Heart left ventricle (tissue), 16 donors: ENCODE measurements at places on chromosomes 7 and 10. TPM values are rescaled to one million over a fixed set of nuclear protein-coding genes. Genes with fewer than 3 reads are reported as not detected.

DNA sequence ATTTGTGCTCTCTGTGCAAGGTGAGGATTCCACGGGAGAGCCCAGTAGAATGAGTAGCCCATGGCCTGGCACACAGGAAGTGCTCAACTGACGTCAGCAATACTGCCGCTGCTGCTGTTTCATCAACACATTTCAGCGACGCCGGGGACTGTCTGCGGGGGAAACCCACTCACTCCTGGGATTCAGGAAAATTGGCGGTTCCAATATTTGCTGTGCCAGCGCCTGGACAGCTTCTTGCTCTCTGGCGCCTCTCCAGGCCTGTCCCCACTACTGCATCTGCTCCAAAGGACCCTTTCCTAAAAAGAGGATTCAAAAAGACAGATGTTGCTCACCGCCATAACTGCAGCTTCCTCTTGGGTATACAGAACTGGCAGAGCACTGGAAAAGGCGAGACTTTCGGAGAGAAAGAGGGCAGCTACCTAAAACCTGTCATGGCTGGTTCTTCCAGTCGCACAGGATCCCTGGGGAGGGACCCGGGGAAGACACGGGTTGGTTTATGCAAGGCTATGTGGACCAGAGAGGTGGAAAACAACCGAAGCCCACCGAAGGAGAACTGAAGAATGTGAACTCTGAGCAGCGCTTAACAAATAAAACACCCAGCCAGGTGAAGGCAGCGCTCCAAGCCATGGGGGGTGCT lies 39.7 kb upstream of the ENO4 start:
- no peaks in the 10 kb centered on the region for H3K4me1 ChIP-seq
- H3K27me3 ChIP-seq, result no peaks in the 10 kb centered on the region
- H3K36me3 ChIP-seq, result no peaks in the 10 kb centered on the region
- no peak for DNase-seq
- no peak overlapping the region for H3K27ac ChIP-seq

- no peak overlapping the region for H3K4me3 ChIP-seq
- no peak for DNase-seq
- no peaks in the 10 kb centered on the region for H3K27me3 ChIP-seq
- no peak overlapping the region for H3K27ac ChIP-seq
- no peaks in the 10 kb centered on the region for H3K36me3 ChIP-seq
Observed at GRCh38 chr10:5659702-5660528, 6.5 kb downstream of the ASB13 start.

DNA sequence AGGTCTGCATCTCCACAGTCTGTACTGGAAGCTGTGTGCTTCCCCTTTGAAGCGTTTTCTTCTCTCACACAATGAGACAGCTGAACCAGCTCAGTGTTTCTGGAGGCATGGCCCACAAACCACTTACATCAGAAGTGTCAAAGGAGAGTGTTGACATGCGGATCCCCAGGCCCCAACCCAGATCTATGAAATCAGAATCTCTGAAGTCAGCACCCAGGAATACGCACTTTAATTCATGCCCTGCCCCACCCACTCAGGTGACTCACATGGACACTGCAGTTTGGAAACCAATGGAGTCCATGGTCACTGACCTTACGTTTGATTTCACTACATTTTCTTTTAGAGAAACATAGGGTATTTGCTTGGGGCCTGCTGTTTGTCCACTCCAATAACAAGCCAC lies 19.0 kb downstream of the TLL2 start:
- H3K4me1 ChIP-seq, result no peaks in the 10 kb centered on the region
- no peak overlapping the region for H3K27ac ChIP-seq
- no peak for DNase-seq
- no peaks in the 10 kb centered on the region for H3K36me3 ChIP-seq

DNA sequence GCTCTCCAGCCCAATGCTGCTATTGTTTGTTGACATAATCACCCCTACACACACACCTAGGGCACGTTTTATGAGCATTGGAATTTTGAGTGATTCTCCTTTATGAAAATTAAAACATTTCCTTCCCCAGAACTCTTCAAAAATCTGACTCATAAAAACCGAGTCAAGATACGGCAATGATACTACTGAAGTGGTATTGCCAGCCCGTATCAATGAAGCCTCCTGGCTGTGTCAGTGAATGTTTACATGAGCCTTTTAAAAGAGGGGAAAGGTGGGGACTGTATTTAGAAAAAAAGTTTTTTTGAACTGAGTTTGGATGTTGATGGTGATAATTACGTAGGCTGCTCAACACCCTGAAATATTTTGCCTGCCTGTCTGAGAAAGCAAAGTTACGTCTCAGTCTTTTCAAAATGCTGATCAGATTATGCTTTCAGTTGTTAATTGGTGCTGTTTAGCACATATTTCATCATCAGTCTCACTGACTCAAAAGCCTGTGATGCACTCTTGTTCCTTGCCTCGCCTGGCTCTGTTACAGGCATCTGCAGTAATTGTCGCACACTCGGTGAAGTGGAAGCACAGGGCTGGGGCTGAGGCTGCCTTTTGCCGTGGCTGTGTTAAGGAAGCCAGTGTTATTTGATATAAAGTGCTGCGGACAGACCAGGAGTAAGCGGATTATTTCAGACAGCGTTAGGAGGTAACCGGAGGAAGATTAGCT lies 157.4 kb upstream of the TCF7L2 start:
- H3K36me3 ChIP-seq, result no peaks in the 10 kb centered on the region
- H3K27me3 ChIP-seq, result no peaks in the 10 kb centered on the region
- peaks cover 6% of the 10 kb centered on the region for H3K4me1 ChIP-seq
- H3K27ac ChIP-seq, result no peak overlapping the region
- H3K4me3 ChIP-seq, result peak overlapping the region; percentile 17

GRCh38 chr10:99396471-99396870 lies 34.0 kb downstream of the GOT1 start:
- no peak for DNase-seq
- H3K4me3 ChIP-seq, result no peak overlapping the region
- H3K4me1 ChIP-seq, result peaks cover 45% of the 10 kb centered on the region
- H3K27me3 ChIP-seq, result no peaks in the 10 kb centered on the region
- H3K36me3 ChIP-seq, result peaks cover 47% of the 10 kb centered on the region

DNA sequence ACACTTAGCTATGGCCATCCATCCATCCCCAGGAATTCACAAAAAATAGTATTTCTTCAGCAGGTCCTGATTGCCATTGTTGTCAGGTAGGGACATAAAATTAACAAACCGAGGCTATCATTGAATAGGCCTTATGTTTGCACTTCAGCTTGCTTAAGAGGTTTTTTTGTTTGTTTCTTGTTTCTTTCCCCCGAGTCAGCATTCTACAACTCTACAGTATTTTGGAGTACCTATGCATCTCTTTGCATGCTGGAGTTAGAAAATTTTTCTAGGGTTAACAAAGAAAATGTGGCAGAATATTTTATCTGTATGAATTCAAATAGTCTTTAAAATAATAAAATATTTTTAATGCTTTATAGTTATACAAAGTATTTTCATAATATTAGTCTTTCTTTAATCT lies 26.3 kb downstream of the CHRM2 start:
- H3K4me1 ChIP-seq, result no peaks in the 10 kb centered on the region
- no peak for DNase-seq
- no peak overlapping the region for H3K27ac ChIP-seq
- H3K36me3 ChIP-seq, result peaks cover 10% of the 10 kb centered on the region
- H3K27me3 ChIP-seq, result no peaks in the 10 kb centered on the region

DNA sequence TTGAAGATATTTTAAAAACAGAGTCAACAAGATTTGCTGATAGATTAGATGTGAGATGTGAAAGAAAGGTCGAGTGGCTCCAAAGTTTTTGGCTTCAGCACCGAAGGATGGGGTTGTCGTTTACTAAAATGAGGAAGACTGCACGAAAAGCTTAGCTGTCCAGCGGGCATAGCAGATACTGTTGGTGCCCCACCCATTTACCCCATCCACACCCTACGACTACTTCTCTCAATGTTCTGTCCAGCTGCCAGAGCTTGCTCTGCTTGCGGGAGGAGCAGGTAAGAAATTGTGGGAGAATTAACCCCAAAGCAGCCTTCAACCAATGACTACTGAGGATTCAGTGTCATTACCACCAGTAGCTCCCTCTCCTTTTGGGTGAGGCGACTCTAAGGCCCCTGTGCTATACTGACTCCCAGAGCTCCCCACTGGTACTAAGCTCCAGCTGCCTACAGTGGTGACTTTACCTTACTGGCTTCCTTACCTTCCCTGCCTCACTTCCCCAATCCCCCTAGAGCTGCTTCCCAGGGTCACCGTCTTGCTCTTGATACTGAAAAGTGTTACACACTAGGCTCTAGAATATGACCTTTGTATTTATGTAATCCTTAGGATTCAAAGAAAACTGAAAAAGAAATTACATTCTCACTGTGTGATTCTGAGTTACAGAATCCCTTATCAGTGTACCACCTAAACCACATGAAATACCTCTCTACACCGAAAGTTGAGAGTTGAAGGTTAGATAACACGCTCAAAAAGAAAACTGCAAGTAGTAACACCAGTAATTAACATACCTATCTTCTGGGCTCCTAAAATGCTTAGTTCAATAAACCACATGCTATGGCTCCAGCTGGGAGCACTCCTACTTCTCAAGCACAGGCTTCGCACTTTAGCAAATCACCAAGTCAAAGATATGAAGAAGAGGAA lies 22.3 kb downstream of the CACUL1 start:
- H3K4me3 ChIP-seq, result no peak overlapping the region
- H3K4me1 ChIP-seq, result peaks cover 68% of the 10 kb centered on the region
- no peaks in the 10 kb centered on the region for H3K36me3 ChIP-seq
- no peak overlapping the region for H3K27ac ChIP-seq
- no peak for DNase-seq

DNA sequence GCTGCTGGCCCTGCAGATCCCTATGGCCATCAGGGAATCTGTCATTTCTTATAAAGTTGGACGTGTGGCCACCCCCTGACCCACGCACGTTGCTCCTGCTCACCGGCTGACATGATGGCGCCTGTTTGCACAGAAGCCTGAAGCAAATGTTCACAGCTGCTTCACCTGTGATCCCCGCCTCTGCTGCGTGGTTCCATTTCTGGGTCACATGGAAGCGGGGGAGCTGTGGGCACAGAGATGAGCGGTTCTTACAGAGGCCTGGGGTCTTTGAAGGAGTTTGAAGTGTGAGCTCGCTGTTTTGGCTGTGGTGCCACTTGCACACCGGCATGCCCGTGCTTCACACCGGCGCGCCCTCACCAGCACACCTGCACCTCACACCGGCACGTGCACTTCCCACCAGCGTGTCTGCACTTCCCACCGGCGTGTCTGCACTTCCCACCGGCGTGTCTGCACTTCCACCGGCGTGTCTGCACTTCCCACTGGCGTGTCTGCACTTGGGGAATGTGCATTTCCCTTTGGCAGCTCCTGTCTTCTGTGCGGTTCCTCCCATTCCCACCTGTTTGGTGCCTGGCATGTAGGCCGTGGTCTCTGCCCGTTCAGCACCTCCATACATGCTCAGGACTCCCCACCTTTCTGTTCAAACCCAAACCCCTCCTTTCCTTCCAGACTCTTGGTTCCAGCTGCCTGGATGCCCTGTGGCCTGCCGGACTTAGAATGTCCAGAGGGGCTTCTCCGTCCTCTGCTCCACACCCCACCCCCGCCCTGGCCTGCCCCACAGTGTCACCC lies 86.7 kb downstream of the INPP5A start:
- H3K27ac ChIP-seq, result no peak overlapping the region
- H3K4me1 ChIP-seq, result peaks cover 31% of the 10 kb centered on the region
- H3K27me3 ChIP-seq, result no peaks in the 10 kb centered on the region
- no peaks in the 10 kb centered on the region for H3K36me3 ChIP-seq

DNA sequence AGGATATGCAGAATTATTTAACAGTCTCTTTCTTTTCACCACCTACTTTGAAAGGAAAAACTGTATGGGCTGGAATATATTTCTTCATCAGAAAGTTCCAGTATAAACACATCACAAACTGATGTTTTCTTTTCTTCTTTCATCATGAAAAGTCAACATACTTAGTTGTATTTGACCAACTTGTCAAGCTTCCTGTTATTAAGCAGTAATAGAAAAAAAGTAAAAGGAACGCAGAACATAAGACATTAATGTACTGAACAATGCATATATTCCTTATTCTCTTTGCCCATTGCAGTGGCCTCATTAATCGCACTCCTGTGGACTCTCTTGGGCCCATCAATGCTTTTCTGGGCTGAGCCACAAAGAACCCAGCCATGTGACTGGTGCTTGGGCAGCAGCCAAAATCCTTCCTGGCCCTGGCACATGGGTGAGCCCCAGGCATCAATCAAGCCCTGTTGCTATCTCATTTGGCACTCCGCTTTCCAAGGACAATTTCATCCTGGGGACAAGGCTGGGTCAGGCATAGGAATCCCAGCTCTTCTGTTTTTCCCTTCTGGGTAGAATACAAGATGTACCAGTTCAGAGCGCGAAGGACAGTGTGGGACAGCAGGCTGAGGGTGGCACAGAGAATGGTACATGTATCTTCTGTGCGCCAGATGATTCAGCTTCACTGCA lies 42.3 kb downstream of the RHOBTB1 start:
- peak overlapping the region; percentile 41 for H3K27ac ChIP-seq
- H3K4me1 ChIP-seq, result peaks cover 14% of the 10 kb centered on the region
- no peaks in the 10 kb centered on the region for H3K36me3 ChIP-seq
- H3K27me3 ChIP-seq, result no peaks in the 10 kb centered on the region

- no peak overlapping the region for H3K4me3 ChIP-seq
- no peak overlapping the region for H3K27ac ChIP-seq
- DNase-seq, result no peak
- no peaks in the 10 kb centered on the region for H3K27me3 ChIP-seq
- H3K4me1 ChIP-seq, result no peaks in the 10 kb centered on the region
- no peaks in the 10 kb centered on the region for H3K36me3 ChIP-seq
Observed at GRCh38 chr10:10233229-10233628, 784.4 kb upstream of the CELF2 start.

- H3K4me3 ChIP-seq, result no peak overlapping the region
- peaks cover 3% of the 10 kb centered on the region for H3K4me1 ChIP-seq
- H3K27me3 ChIP-seq, result peaks cover 49% of the 10 kb centered on the region
- DNase-seq, result no peak
- H3K36me3 ChIP-seq, result no peaks in the 10 kb centered on the region
Observed at GRCh38 chr10:133241501-133242205, 4.0 kb downstream of the VENTX start.

- H3K4me3 ChIP-seq, result no peak overlapping the region
- H3K4me1 ChIP-seq, result no peaks in the 10 kb centered on the region
- peaks cover 6% of the 10 kb centered on the region for H3K36me3 ChIP-seq
- H3K27ac ChIP-seq, result no peak overlapping the region
- H3K27me3 ChIP-seq, result peaks cover 22% of the 10 kb centered on the region
Observed at GRCh38 chr10:26441491-26442214, 3.5 kb downstream of the APBB1IP start.

DNA sequence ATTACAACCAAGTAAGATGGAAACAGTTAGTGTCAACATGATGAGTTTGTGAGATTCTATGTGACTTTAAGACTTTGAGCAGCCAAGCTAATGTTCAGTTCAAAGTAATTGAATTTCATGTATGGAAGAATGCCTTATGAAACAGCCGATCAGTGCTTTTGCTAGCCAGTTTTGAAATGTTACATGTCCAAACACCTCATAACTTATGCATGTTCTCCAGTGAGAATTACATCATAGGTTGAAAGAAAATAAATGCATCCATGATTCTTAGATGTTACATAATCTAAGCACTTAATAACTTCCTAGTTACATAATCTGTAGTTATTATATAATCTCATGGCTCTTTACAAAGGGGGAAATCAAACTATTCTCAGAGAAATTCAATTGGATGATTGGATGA lies 211.3 kb downstream of the BICC1 start:
- H3K4me3 ChIP-seq, result no peak overlapping the region
- no peaks in the 10 kb centered on the region for H3K4me1 ChIP-seq
- H3K36me3 ChIP-seq, result no peaks in the 10 kb centered on the region
- no peaks in the 10 kb centered on the region for H3K27me3 ChIP-seq

GRCh38 chr10:88545359-88545758 lies 37.8 kb downstream of the RNLS start:
- H3K27ac ChIP-seq, result no peak overlapping the region
- no peak overlapping the region for H3K4me3 ChIP-seq
- H3K36me3 ChIP-seq, result no peaks in the 10 kb centered on the region
- no peak for DNase-seq
- H3K4me1 ChIP-seq, result peaks cover 3% of the 10 kb centered on the region

Gene ABCB8
- polyA plus RNA-seq, result 29.0 TPM

Gene MINDY3
- 8.1 TPM for polyA plus RNA-seq

Gene KCNH2
- 154 TPM for polyA plus RNA-seq

Gene AKR1C4
- polyA plus RNA-seq, result not detected

Gene PRF1
- polyA plus RNA-seq, result 1.0 TPM
